ENCODE measurements at places on chromosomes 12 and 14.

DNA sequence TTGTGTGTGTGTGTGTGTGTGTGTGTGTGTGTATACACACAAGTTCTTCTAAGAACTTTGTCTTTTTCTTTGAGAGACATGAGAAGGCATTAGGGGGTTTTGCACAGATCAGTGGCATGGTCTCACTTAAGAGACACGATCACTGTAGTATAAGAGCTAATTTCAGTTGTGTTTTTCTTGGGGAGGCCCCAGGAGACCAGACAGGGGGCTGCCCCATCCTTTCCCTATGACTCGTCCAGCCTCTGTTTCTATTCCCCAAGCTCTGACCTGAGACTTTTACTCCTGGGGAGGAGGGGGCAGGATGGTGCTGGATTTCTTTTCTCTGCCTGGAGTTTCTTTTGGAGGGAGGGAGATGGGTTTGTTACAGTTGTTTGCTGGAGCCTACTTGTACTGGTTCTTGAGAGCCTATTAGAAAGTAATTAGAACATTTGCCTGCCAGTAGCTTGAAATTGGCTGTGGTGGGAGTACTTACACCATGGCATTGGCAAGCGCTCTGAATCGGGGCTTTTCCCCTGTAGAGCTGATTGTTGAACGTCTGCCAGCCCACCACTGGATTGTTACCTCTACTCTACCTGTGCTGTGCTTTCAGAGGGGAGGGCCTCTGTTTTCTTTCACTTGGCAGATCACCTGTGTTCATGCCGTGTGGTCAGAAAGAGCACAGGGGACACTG lies 109.5 kb downstream of the TSPAN9 start:
- no peak for DNase-seq

- DNase-seq: no peak
Measured at GRCh38 chr14:44700694-44701093, 193.6 kb upstream of the FSCB start.

- no peak for DNase-seq
Measured at GRCh38 chr14:54348001-54348611, 48.7 kb upstream of the CDKN3 start.

DNA sequence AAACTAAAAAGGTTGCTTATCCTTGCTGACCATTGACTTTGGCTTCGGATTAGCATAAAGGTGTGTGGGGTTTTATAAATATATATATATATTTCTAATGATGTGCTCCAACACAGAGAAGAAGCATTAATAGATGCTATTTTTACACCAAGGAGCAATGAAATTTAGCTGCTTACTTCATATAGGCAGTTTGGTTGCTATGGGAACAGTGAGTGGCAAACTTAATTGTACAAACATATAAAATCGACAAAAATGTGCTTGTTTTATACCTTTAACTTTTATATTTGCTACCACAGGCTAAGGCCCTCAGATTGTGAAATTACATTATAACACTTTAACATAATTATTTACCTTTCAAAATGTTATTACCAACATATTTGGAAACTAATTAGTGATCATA lies 303.4 kb downstream of the SEC23A start:
- DNase-seq: no peak

DNA sequence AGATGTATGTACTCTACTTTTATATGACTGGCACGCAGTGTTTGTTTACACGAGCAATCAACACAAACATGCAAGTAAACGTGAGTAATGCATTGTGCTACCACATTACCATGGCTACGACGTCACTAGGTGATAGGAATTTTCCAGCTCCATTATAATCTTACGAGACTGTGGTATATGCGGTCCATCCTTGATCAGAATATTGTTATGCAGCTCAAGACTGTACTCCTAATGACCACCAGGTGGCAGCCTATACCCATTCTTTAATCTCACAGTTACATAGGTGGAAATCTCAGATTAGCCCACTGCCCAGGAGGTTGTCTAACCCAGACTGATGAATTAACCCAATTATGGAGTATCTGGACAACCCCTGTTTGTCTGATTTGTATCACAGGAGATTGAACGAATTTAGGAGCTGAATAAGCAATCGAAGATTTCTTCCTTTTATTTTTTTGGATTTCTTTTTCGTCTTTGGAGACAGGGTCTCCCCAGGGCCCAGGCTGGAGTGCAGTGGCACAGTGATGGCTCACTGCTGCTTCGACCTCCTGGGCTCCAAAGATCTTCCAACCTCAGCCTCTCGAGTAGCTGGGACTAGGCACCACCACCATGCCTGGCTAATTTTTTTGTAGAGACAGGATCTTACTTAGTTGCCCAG lies 8.7 kb upstream of the TESPA1 start:
- DNase-seq: peak; percentile 47

DNA sequence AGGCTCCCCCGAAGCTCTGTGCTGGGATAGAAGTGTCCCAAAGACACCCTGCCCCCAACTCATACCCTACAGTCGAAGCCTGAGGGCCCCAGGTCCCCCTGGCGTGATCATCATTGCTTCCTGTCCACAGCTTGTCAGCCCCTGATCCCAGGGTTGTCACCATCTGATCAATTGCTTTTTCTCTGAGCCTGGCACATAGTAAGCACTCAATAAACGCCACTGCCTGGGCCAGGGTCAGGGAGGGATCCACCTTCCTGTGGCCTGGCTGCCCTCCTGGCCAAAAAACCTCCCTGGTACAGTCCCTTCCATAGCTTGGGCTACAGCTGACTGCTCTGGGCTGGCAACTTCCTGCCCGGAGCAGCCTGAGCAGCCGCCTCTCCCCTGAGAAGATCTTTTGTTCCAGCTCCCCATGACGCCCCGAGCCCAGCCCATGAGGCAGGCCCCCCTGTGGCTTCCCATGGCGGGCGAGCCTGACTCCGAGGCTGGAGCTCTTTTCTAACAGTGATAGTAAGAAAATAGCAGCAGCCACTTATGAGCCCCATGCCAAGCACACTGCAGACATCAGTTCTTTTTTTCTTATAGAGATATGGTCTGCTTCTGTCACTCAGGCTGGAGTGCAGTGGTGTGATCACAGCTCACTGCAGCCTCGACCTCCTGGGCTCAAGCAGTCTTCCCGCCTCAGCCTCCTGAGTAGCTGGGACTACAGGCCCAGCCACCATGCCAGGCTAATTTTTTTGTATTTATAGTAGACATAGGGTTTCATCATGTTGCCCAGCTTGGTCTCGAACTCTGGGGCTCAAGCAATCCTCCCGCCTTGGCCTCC lies 6.5 kb downstream of the SH2B3 start:
- DNase-seq: no peak

- DNase-seq: peak; percentile 63
Measured at GRCh38 chr14:49768301-49769121, 558 bp downstream of the KLHDC2 start.

GRCh38 chr12:68918960-68919359 lies 14.0 kb downstream of the CPM start:
- DNase-seq: no peak

DNA sequence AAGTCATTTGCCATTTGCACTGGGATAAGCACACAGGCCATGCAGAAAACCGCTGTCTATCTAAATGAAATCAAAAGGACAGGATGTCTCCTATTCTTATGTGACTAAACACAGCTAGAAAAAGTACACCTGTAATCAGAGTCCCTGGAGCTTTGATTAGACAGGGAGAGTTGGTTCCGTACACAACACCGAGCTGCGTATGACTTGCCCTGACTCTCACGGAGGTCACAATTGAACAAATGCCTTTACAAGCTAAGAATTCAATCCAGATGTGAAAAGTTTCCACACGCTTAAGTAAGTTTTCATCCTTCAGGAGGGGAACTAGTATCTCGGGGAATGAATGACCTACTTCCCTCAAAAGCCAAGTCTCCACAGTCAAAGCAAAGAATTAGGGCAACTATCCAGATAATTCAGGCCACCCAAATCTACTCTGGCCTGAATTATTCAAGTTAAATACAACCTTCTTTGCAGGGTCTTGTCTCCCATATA lies 67.5 kb downstream of the RTN1 start:
- DNase-seq: no peak

DNA sequence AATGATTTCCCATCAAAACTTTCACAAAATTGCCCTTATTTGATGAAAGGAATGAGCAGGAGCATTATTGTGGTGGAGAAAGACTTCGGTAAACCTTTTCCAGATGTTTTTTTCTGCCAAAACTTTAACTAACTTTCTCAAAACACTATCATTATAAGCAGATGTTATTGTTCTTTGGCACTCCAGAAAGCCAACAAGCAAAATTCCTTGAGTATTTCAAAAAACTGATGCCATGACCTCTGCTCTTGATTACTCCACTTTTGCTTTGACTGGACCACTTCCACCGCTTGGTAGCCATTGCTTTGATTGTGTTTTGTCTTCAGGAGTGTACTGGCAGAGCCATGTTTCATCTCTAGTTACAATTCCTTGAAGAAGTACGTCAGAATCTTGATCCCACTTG lies 29.7 kb upstream of the RAB21 start:
- DNase-seq: no peak

GRCh38 chr14:21136024-21136423 lies 19.8 kb downstream of the OR5AU1 start:
- no peak for DNase-seq

GRCh38 chr12:130249376-130249775 lies 87.1 kb downstream of the FZD10 start:
- DNase-seq: no peak

- no peak for DNase-seq
Measured at GRCh38 chr12:54060975-54061778, 7.5 kb downstream of the HOXC4 start.

DNA sequence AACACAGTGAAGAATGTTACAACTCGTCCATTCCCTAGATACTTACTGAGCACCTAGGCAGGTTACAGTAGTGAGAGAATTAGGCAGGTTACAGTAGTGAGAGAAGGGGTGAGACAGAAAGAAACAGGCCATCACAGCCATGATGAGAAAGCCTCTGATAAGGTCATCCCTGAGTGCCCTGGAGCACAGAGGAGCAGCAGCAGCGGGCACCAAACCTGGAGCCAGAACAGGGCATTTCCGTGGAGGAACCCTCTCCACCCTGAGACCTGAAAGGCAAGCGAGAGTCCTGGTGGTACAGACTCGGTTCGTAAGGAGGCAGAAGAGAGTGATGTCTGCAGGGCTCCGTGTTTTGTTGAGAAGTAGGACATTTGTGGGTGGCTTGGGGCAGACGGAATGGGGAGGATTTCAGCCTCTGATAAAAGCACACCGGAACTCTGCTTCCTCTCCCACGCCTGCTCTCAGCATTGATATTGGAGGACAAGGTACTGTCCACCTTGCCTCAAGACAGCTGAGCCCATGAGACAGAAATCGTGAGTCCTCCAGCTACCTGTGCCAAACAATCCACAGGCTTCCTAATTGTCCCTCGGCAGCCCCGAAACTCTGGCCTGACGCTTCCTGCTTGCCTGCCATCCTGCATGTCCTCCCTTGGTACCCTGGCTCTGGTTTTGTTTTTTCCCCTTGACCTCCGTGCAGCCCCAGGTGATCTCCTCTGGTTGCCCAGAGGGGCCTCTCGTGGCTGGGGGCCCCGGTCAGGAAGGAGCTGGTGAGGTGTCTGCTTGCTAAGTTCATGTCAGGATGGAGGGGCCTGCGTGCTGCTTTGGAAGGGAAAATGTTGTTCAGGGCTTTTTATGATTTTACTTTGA lies 136.1 kb downstream of the GCH1 start:
- no peak for DNase-seq

GRCh38 chr14:58731465-58732293 lies 93.9 kb downstream of the DACT1 start:
- no peak for DNase-seq

GRCh38 chr12:115191342-115191741 lies 507.4 kb upstream of the TBX3 start:
- no peak for DNase-seq

GRCh38 chr12:107512391-107512790 lies 173.2 kb upstream of the PWP1 start:
- DNase-seq: no peak

DNA sequence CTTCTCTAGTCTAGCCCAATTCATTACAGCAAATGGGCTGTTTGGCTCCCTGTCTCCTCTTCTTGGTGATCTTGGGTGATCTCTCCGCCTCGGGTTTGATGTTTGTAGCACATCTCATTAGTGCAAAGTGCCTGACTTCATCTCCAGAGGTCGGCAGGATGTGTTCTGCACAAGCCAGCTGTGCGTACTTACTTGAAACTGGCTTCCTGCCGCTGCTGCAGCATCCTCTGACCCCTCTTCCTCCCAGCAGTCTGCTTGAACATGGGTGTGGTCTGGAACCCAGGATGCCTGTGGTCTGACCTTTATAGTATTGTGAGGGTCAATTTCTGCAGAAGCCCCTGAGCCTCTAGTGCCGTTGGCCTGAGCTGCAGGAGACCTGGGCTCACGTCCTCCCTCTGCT lies 99.2 kb downstream of the BEGAIN start:
- DNase-seq: no peak

GRCh38 chr14:98733536-98733935 lies 538.5 kb downstream of the BCL11B start:
- no peak for DNase-seq

DNA sequence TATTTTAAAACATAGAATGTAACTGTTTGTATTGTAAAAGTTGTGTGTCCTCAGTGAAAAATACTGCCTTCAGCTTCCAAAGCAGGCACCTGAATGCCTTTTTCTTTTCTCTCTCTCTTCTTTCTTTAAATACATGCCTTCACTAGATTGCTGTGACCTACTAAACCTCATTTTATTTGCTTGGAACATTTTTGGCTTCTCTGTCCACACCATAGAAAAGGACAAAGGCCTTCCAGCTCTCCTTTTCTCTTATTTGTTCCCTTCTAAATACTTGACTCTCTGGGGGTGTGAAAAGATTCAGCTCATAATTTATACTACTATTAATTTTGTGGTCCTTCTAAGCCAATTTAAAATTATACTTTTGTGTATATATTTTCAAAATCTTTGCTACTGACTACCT lies 38.4 kb downstream of the PPM1A start:
- no peak for DNase-seq

- DNase-seq: no peak
Measured at GRCh38 chr14:71206766-71207371, 299.6 kb downstream of the PCNX1 start.

DNA sequence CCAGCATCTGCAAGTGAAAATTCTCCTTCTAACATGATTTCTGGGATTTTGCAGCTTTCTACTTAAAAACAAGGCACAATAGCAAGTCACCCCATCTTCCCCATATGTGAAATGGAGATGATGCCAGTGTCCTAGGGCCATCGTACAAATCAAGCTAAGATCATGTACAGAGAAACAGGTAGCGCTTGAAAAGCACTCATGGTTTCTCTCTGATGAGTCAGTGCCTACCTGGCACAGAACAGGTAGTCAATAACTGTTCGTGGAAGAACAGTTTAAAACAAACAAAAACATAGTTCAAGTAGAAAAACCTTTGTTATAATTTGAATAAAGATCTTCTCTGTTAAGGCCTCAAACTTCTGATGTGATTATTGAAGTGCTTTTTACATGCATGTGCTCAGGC lies 46.9 kb downstream of the RAD52 start:
- no peak for DNase-seq

Data from CD4-positive, alpha-beta T cell treated with Interferon gamma for 1 hour (primary cell).